ENCODE measurements at places on chromosomes 5 and 9. TPM values are rescaled to one million over a fixed set of nuclear protein-coding genes. Genes with fewer than 3 reads are reported as not detected.
A peak's percentile ranks its signal among the peaks of the same experiment; 100 is the strongest.

Gene EGR1
- total RNA-seq: 77.6 TPM

Gene EPB41L4A
- total RNA-seq: 0.85 TPM

Gene GPR150
- total RNA-seq: 0.61 TPM

Gene TMEM252
- not detected for total RNA-seq

DNA sequence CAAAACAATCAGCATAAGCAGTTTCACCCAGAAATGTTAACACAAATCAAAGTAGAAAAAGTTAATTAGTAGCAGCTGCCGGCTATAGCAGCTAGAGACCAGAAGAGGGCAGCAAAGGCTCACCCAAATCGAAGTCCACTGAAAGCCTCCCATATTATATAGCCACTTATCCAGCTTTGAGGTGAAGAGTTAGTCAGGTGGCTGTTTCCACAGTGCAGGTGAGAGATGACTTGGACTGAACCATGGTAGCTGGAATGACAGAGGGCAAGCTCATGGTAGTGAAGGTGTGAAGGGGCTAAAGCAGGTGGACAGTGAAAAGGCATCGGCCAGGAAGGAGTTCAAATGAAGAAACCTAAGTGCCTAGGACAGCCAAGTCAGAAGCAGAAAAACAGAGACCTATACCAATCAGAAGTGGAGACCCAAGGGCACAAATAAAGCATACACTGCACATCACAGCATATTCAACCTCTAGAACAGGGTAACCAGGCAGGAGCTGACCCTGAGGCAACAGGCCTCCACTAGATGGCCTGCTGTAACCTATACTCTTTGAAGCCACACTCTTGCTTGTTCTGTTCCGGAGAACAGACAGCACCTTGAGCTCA, 7.2 kb upstream of the RNF38 start:
- ATAC-seq: peak; percentile 93

- no peak for ATAC-seq
These were observed 23.3 kb downstream of the ZDHHC11B start for GRCh38 chr5:761059-761771.

GRCh38 chr5:125326150-125326510, 579.7 kb upstream of the ZNF608 start:
- no peak for ATAC-seq

DNA sequence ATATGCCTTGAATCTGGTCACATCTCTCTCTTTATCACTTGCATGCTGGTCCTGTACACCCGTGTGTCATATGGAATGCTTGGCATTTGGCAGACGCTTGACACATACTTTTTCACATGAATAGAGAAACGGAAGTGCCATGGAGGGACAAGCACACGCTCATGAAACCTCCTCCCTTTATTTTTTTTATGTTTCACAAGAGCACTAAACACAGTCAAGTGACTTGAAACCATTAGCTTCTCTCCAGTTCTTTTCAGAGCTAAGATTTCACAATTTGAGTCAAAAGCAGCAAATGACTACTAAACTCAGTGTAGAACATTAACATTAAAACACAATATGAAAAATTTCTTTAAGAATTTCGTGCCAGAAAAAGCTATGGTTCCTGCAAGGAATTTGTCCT, 151.1 kb downstream of the DOCK2 start:
- no peak for ATAC-seq

- ATAC-seq: no peak
These were observed 3.2 kb upstream of the RAI14 start for GRCh38 chr5:34652914-34653313.

DNA sequence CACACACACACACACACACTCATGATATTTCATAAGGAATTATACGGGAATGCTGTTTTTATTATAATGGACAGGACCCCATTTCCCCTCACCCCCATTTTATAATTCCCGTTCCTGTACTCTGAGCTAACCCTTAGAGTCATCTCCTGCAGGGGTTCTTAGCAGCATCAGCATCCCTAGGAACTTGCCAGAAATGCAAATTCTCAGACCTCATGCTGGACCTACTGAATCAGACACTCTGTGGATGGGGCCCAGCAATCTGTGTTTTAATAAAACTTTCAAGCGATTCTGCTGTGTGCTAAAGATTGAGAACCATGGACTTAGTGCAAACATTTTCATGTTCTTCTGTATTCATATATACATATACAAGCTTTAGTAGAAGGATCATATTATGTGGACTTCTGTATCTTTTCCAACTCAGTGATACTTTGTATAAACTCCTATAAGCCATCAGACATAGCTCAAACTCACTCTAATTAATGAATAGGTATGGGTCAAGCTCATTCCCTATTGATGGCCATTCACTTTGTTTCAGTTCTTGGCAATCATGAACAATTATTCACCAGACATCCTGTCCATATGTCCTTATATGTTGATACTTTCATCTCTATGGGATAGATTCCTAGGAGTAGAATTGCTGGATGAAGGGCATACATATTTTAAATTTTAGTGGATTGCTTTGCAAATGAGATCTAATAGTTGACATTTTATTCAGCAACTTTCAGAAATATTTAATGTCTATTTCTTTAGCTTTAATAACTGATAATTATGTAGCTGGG, 65.5 kb downstream of the ARHGEF28 start:
- no peak for ATAC-seq
